Vagina (tissue), 2 donors: ENCODE measurements at places on chromosomes 4 and X.

DNA sequence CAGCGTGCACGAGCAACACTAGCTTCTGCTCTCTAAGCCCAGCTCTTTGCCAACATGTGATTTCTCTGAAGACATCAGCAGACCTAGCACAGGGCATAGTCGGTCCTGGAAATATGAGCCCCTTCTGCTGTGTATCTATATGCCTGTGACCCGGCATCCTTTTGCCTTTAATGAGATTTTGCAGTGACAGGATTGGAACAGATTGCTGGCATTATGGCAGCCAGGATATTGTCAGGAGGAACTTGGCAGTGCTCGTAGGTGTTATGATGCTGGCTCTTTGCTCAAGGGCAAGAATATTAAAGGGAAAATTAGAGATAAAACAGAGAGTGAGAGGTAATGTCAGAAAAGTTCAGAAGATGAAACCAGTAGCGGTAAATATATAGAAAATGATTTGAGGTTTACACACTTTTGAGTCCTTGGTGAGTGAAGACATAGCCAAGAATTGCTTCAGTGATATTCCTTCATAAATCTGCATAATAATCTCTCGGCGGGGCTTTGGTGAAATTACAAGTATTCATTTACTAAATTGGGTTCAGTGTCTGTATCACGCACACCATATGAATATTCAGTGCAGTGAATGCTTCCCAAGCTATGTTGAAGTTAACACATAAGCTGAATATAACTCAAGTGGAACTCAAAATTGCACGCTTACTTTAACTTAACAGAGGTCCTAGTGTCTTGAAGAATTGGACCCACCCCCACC lies 502.1 kb upstream of the NR3C2 start:
- DNase-seq = no peak

DNA sequence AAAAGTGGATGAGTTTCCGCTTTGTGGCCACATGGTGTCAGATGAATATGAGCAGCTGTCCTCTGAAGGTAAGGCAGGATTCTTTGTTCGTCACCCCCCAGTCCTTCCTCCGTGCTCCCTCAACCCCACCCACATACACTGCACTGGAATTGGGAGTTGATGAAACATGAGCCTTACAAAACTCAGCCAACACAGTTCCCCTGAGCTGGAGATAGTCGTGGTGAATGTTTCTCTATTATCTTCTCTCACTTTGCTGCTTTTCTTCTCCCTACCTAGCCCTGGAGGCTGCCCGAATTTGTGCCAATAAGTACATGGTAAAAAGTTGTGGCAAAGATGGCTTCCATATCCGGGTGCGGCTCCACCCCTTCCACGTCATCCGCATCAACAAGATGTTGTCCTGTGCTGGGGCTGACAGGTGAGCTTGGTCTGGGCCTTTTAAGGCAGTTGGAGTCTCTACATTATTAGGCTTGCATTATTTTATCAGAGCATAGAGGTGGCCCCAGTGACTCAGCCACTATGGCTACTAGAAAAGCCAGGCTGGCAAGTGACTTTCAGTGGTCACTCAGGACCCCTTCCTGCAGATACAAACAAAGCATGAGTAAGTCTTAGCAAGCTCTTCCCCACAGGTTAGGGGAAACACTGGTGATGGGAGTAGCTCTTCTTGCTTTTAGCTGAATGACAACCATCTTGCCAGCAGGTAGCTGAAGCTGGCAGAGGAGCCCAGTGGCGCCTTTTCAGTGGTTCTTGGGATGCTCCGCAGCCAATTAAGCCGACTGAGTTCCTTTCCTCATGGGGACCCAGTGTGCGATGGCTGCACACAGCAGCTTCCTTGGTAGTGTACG lies 1.6 kb downstream of the RPL10 start:
- DNase-seq = no peak

GRCh38 chr4:152189451-152190179 lies 346.3 kb downstream of the FBXW7 start:
- no peak for DNase-seq

DNA sequence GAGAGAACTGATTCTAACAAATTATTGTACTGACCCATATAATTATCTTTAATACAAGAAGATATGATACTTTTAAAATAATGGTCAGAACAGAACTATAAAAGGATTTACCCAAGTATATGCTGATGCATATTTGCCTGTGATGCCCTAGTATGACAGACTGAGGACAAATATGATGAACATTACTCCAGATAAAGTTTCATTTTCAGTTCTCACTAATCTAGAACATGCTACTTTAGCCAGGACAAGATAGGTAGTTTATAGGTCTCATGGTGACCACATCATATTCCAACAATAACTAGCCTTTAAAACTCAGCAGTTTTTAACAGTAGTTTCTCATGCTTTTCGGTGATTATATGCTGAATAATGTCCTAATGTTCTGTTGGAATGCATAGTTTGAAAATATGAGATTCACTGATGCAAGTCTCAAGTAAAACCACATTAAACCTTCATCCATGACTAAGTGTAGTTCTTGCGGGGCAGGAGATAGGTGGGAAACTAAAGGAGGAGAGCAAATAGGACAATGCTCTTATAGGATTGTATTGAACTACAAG lies 295.2 kb upstream of the AGA start:
- no peak for DNase-seq

- DNase-seq = no peak
Measured at GRCh38 chr4:169220854-169221411, 49.8 kb downstream of the SH3RF1 start.

- DNase-seq = no peak
Measured at GRCh38 chr4:53479736-53480525, 102.5 kb downstream of the FIP1L1 start.

- no peak for DNase-seq
Measured at GRCh38 chr4:139950568-139950967, 203.4 kb downstream of the MAML3 start.

DNA sequence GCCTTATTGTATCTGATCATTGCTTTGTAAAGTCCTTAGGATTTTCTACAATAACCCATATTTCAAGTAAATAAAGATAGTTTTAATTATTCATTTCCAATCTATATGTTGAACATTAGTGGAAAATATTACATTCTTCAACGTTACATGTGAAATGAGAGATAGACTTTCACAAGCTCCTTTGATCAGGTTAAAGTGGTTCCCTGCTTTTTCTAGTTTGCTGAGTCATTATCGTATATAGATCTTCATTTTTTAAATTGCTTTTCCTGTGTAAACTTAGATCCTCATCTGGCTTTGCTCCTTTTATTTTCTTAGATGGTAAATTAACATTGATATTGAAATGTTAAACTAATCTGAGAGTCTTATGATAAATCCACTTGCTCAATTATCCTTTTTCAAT lies 599.0 kb downstream of the TRAM1L1 start:
- DNase-seq = no peak

GRCh38 chrX:101408532-101408841 lies 465 bp downstream of the HNRNPH2 start:
- no peak for DNase-seq

DNA sequence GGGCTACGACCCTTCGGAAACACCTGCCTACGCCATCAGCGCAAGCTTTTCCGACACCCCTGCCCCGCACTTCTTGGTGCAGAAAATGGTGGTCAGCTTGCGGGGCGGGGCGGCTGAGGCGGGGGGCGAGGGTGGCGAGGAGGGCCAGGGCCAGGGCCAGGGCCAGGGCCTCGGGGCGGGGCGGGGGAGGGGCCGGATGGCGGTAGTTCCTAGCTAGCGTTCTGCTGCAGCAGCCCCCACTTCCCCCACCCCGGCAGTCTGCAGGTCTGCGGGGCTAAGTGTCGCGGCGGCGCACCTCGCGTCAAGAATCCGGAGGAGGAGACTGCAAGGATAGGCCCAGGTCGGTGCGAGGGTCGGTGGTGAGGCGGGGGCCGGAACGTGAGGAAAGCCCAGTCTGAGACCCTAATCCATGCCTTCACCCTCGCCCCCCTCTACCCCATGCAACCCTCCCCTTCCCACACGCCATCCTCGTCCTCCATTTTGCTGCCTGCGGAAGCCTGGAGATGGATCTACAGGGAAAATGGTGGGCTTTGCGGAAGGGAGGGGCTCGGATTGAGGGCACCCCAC lies 600 bp downstream of the BEX4 start:
- DNase-seq = no peak

DNA sequence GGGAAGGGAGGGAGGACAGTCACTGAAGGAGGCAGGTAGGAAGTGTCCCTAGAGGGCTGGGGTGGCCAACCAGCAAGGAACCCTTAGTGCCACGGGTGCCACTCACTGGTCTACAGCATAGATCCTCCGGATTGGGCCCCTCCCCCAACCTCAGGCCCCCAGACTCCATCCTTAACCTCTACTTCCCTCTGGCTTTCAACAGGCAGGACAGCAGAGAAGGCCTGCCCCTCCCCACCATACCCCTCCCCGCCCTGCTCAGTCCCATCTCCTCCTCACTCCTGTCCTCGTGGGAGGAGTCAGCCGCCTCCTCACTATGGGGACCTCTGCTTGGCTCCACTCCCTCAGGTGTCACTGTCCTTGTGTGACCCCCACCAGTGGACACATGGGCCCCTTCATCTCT lies 77.7 kb upstream of the PSAPL1 start:
- no peak for DNase-seq

GRCh38 chr4:160129439-160129838 lies 1026.6 kb downstream of the RAPGEF2 start:
- DNase-seq = no peak

- no peak for DNase-seq
Measured at GRCh38 chr4:128633067-128633466, 176.4 kb upstream of the JADE1 start.

- DNase-seq = no peak
Measured at GRCh38 chr4:79083406-79084010, 144.3 kb upstream of the PAQR3 start.

- no peak for DNase-seq
Measured at GRCh38 chrX:21691512-21692018, 33.4 kb upstream of the KLHL34 start.

DNA sequence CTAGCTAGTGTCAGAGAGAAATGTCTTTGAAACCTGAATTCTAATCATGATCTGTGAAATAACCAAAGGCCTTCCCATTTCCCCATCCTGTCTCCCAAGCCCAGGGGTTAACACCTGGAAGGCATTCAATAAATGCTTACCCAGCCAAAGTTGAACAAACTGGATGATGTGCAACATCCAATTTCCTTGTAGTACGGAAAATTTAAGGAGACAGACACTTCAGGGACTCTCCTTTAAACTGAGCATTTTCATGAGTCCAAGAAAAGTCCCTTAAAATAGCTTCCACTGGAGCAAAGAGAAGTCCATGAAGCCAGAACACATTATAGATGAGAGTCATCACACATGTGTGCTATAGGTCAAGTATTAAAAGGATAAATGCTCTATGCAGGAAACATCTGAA lies 271.2 kb downstream of the RAB28 start:
- DNase-seq = no peak

GRCh38 chrX:69231903-69232302 lies 66.7 kb upstream of the PJA1 start:
- no peak for DNase-seq

DNA sequence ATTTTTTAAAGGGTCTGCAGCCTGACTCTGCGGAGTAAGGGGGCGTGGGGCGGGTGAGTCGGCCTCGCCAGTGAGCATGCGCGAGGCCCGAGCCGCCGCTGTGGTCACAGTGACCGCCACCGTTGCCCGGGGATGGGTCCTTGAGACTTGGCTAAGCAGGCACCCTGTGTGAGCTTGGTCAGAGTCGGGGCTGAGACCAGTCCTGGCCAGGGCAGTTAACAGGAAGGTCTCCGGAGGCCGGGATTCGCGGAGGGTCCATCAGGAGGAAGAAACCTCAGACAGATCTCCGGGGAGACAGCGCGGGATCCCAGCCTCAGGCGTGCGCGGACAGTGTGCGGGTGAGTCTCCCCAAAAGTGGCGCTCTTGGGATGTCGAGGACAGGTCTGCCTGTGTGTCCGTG lies 1384.4 kb upstream of the PCDH10 start:
- DNase-seq = no peak

- no peak for DNase-seq
Measured at GRCh38 chrX:110284159-110284558, 33.7 kb downstream of the AMMECR1 start.

DNA sequence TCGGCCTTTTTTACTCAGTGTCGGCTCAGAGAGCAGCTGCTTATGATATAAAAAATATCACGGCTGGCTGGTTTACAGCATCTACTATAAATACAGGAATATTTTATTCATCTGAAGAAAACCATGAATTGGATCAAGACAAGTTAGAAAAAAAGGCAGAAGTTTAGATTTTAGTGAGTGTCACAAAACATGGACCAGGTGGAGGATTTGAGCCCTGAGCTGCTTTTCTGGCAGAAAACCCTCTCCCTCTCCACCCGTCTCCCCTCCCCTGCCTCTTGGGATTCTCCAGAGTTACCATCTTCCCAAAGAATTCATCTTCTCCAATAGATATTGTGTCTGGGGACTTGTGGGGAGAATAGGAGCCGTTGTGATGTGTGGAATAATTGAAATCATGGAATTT lies 142.8 kb upstream of the RAI2 start:
- DNase-seq = no peak

- no peak for DNase-seq
Measured at GRCh38 chrX:123803331-123803983, 56.4 kb upstream of the XIAP start.

- DNase-seq = no peak
Measured at GRCh38 chrX:43655151-43656004, 721 bp upstream of the MAOA start.

DNA sequence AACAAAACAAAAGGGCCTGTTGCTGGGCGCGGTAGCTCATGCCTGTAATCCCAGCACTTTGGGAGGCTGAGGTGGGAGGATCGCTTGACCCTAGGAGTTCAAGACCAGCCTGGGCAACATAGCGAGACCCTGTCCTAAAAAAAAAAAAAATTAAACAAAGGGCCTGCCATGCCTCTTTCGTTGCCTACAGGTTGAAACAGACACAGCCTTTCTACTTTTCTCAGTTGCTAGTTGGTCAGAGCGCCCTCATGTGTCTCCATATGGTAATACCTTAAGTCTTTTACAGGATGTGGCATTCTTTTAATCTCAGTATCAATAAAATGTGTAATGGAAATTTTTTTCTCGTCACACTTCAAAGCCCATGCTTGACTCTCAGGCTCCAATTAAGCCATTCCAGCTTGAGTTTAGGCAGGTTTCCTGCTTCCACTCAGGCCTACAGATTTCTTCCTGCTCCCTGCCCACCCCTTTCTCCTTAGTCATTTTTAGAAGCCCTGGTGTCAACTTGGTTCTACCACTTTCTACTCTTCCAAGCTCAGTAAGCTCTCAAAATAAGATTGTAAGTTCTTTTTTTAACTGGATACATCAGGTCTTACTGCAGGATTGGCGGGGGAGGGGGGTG lies 4.6 kb upstream of the SOWAHD start:
- DNase-seq = no peak

GRCh38 chrX:69299285-69299684 lies 134.0 kb upstream of the PJA1 start:
- DNase-seq = no peak

DNA sequence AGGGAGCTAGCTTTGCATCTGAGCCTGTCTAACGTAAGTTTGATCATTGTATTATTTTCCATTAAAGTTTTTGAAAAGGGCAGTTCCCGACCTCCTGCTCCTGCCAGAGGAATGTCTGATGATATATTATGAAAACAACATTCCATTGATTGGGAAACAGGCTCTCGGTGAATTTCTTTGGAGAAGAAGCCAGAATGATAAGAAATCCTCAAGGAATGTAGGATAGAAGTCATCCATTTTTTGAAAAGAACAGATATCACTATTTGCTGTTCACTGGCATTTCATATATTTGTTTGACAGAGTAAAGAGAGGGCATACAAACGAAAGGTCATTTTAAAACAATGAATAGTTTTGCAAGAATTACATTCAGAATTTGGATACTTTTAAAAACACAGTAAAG lies 781.0 kb upstream of the HTR2C start:
- DNase-seq = no peak
